ENCODE measurements at places on chromosomes 13 and 19.

DNA sequence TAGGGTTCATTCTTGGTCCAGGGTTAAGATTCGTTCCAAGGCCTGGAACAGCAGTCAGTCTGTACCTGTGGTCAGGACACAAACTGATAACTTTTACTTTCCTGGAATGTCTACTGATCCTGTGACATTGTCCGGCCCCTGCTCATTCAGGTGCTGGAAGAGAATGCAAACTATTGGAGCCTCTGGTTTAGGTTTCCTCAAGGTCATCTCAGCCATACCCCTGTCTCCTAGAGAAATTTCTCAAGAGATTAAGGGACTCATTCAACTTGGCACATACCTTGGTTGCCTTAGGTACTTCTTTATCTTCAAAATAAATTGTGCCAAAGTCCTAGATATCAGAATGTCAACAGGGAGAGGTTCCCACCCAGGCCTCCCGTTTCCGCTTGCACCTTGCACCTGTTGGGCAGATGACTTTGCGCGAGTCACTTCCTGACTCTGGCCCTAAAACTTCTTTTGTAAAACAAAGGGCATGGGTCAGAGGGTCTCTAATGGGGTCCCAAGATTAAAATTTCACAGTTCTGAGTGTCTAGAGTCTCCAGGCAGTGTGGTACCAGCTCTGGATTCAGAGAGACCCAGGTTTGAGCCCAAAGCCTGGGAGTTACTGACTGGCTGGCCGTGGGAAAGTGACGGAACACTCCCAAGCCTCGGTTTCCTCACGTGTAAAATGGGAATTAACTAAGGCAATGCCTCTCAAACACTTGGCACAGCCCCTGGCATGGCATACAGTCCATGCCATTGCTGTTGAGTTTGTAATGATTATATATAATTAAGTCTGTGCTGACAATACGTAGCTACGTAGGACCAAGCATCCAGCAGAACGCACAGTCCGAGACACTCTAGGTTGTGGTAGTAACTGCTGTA is 25.8 kb upstream of the CYP2S1 start:
- DNase-seq, result no peak

GRCh38 chr19:51103926-51104341 is 4.3 kb downstream of the CTU1 start:
- no peak for DNase-seq

GRCh38 chr19:17855280-17856152 is 4.2 kb upstream of the RPL18A start:
- peak; percentile 42 for DNase-seq

- no peak for DNase-seq
These were observed 7.2 kb downstream of the HNRNPL start for GRCh38 chr19:38842439-38843174.

DNA sequence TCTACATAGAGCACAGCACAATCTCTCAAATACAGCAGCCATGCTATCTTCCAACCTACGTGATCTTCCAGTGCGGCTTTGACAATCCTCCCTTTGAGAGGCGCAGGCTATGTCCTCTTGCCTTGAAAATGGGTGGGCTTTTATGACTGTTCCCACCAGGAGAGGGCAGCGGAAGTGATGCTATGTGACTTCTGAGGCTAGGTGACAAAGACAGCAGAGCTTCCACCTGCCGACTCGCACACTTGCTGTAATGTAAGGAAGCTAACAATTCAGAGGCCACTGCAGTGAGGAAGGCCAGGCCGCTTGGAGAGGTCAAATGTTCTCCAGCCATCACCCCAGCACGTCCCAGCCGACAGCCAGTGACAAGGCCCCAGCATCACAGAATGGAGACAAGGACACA is 65.8 kb downstream of the MRPL57 start:
- no peak for DNase-seq

- no peak for DNase-seq
These were observed 465.1 kb upstream of the PCDH20 start for GRCh38 chr13:61880578-61881283.

DNA sequence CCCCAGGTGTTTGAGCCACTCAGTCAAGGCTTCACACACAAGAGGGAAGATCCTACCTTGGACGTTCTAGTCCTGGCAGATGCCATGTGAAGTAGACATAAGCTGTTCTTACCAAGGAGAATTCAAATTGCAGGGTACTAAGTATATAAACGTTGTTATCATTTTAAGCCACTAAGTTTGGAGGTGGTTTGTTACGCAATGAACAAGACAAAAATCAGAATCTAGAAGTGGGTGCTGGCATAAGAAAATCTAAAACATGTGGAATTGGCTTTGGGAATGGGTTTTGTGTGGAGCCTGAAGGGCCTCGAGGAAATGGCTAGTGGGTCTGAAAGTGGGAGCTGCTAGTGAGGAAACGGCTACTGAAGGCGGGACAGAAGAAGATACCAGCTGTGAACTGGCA is 83.9 kb downstream of the TBC1D4 start:
- DNase-seq, result no peak

DNA sequence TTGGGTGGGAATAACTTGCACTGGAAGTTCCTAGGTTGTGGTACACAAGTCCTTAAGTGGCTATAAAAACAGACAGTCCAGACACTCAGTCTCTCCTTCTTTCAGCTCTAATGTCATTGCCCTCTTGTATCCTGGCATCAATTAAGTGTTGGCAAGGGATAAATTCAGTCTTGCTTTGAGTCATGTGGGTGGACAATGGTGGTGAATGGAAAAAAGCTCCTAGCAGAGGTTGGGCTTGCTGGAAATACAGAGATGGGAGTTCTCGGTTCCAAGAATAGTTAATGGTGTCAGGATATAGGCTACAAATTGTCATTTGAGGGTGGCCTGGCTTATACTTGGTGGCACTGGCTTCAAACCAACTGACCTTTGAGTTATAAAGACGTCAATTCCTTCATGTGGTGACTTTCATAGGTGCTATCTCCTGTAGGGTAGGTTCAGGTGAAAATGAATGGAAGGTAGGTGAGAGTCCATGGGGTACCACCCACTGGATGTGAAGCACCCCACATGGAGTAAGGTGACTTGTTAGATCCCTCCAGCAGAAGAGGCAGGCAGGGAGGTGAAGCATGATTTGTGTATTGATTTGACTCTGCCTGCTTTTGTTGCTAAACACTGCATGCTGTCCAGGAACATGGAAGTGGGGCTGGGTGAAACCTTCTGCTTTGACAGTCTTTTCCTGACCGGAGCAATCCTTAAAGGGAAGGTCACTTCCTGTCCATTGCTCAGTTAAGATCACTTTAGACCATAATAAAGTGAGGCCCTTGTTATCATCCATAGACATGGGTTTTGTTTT is 102.0 kb downstream of the LACC1 start:
- DNase-seq, result no peak

DNA sequence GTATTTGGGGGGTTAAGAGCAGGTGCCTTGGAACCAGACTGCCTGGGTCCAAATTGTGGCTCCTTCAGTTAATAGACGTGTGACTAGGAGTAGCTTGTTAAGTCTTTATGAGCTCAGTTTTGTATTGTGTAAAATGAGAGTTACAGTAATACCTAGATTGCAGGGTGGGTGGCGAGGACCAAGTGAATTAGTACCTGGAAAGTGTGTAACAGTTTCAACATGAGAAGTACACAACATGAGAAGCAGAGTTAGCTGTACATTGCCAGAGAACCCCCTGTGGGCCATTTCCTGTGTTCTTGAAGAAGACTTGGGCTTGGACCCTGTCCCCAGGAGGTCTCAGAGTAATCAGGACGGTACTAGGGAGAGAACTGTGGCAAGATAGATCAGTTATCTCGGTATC is 36.8 kb downstream of the PPP2R1A start:
- DNase-seq, result no peak

DNA sequence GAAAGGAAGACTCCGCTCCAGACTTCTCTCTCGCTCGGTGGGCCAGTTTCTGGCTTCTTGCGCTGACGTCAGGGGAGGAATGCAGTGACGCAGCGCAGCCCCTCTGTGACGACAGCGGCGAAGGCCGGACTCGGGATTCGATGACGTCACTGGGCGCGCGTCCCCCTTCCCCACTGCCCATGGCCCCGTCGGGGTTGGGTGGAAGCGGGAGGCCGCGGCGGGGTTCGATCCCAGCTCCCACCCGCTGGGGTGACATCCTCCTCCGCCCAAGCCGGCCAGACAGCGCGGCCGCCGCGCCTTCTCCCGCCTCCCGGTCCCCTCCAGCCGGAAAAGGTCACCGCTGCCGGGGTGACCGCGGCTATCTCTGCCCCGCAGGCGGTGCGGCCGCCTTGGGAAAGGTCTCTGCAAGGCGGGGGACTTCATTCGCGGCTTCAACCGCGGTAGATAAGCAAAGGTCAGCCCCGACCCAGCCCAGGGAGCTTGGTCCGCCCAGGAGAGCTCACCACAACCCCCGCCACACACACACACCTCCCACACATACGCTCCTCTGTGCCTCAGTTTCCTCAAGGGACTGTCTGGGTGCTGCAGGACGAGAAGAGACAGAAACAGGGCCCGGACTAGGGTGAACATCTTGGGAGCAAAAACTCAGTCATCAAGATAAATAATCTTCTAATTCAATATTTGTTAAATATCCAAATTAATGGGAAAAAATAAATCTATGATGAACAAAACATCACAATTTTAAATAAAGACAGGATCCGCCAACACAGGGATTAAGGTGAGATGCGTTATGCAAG is 844 bp upstream of the RFX1 start:
- DNase-seq, result peak; percentile 30

DNA sequence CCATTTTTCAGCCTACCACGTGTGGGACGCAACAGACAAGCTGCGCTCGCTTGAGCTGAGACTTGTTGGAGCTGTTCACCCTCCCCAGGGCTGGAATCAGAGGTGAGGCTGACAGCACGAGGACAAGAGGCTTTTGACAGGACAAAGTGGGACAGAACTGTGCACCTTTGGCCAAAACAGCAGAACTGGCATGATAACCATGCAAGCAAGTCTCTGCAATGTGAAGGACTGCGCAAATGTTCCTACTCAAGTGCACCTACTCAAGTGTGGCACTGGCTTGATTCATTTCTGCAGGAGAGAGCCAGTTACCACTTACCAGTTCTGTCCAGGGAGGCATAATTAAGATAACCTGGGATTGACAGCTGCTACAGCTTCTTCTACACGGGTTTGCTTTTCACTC is 62.2 kb upstream of the TM9SF2 start:
- DNase-seq, result no peak

Data from amniotic epithelial cell (primary cell).